ENCODE measurements at places on chromosomes 7 and 10.

DNA sequence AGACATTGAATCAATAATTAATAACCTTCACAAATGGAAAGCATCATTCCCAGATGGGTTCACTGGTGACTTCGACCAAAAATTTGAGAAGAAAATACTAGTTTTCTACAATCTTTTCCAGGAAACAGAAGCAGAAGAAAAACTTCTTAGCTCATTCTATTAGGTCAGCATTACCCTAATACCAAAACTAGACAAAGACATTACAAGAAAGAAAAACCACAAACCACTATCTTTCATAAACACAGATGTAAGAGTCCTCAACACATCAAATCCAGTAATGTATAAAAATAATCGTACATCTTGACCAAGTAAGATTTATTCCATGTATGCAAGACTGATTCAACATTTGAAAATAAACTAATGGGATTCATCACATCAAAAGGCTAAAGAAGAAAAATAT lies 64.0 kb upstream of the CDK1 start:
- no peak for DNase-seq

GRCh38 chr10:101323495-101323894 lies 30.5 kb upstream of the BTRC start:
- DNase-seq, result no peak

GRCh38 chr7:114554781-114555537 lies 140.3 kb downstream of the FOXP2 start:
- DNase-seq, result no peak

DNA sequence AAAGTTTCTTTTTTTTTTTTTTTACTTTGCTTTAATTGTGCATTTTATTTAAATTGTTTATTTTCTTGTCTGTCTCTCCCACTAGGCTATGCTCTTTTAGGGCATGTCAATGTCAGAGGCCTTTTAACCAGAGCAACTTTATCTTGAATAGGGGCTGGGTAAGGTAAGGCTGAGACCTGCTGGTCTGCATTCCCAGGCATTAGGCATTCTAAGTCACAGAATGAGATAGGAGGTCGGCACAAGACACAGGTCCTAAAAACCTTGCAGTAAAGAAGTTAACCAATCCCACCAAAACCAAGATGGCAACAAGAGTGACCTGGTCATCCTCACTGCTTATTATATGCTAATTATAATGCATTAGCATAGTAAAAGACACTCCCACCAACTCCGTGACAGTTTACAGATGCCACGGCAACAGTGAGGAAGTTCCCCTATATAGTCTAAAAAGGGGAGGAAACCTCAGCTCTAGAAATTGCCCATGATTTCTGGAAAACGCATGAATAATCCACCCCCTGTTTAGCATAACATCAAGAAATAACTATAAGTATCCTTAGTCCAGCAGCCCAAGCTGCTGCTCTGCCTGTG lies 47.0 kb upstream of the FRMD4A start:
- DNase-seq, result no peak
